ENCODE measurements at places on chromosomes 2 and 18.

GRCh38 chr2:216636551-216637450, 3.6 kb downstream of the IGFBP2 start:
- peak; percentile 60 for DNase-seq

- DNase-seq: no peak
Observed at GRCh38 chr2:69231612-69232277, 155.3 kb downstream of the GFPT1 start.

GRCh38 chr18:64713284-64713683, 564.4 kb upstream of the LINC00305 start:
- DNase-seq: no peak

DNA sequence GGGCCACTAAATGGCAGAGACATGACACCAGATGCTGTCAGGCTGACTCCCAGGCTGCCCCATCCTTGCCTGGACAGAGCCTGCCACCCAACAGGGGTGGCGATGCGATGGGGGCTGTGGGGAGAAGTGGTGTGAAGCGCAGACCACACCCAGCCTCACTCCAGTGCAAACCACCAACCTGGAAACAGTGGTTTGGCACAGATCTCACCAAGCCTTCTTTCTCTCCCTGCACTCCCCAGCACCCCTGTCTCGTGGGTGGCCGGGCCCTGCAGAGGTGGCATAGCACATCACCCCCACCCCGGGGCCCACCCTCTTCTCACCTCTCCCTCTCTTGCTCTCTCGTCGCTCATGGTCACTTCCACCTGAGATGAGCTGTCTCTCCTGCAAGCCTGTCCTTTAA, 32.6 kb downstream of the CIB4 start:
- no peak for DNase-seq

- DNase-seq: no peak
Observed at GRCh38 chr2:188922191-188922590, 52.0 kb upstream of the COL3A1 start.

DNA sequence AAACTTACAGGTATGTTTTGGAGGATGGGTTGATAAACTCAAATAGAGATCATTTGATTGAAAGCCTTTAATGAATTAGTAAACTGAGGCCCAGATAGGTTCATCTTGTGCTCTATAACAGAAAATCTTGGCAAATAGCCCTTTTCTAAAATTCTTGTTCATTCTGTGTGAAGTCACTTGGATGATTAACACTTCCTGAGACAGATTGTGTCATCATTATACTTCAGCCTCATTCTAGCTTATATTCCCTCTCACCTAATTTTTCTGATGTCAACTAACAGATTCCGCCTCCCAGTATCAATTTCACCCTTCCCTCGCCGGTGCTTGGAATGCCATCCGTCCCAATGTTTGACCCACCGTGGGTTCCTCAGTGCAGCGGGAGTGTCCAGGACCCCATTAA, 84.2 kb upstream of the RPE start:
- no peak for DNase-seq

GRCh38 chr2:178641498-178641897, 161.2 kb downstream of the PLEKHA3 start:
- DNase-seq: no peak

DNA sequence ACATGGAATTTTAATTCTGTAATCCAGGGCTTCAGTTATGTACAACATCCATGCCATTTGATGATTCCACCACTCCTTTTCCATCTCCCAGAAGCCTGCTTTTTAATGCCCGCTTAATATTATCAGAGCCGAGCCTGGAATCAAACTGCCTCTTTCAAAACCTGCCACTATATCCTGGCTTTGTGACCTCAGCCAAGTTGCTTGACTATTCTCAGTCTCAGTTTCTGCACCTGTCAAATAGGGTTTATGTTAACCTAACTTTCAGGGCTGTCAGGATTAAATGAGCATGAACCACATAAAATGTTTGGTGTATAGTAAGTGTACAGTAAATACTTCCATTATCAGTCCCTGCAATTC, 108.7 kb downstream of the XRCC5 start:
- no peak for DNase-seq

DNA sequence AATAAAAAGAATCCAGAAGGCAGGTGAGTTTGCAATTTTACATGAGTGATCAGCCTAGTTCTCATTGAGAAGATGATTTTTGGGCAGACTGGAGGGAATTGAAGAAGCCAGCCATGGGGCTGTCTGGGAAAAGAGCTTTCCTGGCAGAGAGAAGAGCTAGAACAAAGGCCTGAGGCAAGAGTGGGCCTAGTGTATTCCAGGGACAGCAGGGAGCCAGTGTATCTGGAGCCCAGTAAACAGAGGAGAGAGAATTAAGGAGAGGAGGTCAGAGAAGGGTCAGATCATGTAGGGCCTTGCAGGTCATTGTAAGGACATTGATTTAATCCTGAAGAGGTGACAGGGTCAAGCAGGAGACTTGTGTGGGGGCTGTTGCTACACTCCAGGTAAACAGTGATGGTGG, 195.8 kb downstream of the SATB2 start:
- no peak for DNase-seq

GRCh38 chr2:212858496-212858895, 292.9 kb downstream of the IKZF2 start:
- no peak for DNase-seq

GRCh38 chr18:77346208-77346810, 96.7 kb downstream of the GALR1 start:
- DNase-seq: no peak

DNA sequence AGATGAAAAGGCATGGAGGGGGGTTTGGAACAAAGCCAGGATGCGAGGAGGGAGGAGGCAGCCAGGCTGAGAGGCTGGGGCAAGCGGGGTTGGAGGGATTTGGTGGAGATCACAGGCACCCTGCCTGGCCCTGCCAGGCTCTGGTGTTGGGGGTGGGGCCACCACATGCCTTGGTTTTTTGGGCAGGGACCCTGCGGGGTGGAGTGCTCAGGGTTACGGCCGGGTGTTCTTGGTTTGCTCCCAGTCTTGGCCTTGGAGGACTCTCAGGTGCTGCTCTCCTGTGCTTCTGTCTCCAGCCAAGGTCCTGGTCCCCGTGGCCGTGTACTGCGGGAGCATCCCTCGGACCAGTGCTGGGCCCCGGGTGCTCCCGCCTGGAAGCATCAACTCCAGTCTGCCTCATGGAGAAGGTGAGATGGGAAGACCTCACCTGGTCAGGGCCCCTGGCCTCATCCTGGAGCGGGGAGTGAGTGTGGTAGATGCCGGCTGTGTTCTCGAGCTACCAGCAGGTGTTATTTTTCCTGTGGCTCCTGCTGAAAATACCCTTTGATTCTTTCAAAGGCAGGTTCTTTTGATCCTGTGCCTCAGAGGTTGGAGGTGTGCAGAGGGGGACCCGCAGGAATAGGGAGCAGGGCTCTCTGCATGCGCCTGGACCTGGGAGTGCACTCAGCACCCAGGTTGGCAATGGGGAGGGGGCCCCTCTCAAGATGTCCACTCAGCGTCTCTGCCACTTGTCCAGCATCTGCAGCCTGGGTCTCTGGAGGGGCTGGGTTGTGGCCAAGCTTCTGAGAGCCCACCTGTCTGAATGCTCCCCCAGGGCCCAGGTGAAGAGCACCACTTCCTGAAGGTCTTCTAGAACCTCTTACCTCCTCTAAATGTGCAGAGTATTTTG, 17.0 kb downstream of the TOGARAM2 start:
- DNase-seq: no peak

DNA sequence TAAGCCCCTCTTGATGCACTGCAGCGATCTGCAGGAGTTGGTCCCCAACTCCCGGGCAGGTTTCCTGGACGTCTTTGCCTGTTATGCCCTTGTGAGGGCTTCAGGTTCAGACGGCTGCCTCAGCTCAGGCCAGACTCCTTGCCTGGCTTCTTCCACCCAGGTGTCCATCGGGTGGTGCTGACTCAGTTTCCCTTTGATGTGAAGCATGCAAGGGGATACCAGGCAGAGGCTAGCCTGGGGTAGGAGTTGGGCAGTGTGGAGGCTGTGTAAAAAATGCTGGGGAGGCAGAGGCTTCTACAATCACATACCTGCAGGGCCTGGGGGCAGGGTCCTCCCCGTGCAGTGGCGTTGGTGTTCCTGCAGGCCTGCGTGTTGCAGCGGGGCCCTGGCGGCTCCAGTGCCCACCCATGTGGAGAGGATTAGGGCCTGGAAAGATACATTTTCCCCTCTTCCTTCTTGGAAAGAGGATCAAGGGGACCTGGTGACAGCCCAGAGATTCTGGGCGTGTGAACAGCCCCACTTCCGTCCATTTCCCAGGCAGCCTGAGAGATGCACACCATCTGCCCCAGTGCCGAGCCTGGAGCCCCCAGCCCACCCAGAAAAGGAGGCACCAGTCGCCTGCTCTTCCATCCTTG, 338.3 kb downstream of the DYSF start:
- no peak for DNase-seq

- DNase-seq: no peak
Observed at GRCh38 chr18:22493940-22494339, 76.2 kb upstream of the CTAGE1 start.

GRCh38 chr2:70396612-70397011, 94.7 kb upstream of the FAM136A start:
- DNase-seq: no peak

DNA sequence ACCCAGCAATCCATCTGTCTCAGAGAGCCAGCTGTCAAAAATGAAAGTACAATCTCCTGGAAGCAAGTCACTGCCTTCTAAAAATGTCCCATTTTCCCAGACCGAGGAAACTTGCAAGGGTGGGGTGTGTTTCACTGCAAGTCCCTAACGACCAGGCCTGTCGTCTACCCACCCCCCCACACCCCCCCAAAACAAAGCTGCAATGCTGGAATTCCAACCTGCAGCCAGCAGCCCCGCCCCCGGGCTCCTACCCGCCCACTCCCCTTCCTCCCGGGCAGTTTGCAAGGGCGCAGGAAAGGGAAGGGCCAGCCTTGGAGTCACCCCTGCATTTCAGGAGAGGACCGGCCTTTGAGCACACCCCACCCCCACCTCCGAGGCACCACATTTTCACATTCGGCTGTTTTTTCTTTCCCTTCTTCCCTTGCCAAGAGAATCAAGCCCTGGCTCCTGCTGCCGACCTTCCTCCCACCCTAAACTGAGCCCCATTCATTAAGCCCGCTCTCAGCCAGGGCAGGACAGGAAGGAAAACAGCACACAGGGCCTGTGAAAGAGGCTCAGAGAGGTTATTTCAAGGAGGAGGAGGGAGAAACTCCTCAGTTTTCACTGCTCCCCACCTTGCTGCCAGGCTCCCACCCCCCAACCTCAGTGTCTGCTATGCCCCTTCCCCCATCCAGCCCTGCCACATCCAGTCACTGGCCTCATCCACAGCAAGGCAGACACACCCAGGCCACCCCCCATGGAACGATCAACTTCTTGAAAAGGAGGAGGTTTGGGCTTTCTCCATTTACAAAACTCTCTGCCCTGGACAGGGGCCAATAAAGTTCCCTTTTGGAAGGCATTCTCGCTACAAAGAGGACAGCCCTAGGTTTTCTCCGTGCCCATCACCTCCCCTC, 11.3 kb downstream of the SMAD7 start:
- DNase-seq: no peak

DNA sequence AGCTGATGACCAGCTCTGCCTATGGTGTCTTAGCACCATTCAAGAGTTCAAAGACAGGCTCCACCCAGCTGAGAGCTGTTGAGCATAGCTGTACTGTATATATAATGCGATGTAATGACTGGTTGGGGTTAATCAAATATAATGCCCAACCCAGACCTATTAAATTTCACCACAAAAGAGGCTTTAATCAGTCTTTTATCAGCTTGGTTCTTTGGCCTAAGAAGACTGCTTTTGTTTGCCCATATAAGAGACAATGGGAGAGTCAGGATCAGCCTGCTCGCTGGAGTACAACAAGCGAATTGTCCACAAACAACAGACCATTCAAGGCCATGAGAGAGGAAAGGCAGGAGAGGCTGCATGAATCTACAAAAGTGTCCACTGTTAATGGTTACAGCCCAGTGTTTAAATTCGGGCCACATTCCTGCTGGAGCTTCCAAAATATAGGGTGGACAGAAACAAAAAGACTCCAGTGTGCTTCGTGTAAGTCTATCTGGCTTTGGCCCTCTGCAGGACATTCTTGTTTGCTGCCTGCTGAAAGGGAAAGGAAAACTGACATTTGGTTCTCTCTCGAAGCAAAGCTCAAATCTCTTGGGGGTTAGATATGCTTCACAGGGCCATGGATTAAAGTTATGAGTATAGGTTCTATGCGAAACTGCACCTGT, 299.0 kb upstream of the FBXO11 start:
- DNase-seq: no peak

DNA sequence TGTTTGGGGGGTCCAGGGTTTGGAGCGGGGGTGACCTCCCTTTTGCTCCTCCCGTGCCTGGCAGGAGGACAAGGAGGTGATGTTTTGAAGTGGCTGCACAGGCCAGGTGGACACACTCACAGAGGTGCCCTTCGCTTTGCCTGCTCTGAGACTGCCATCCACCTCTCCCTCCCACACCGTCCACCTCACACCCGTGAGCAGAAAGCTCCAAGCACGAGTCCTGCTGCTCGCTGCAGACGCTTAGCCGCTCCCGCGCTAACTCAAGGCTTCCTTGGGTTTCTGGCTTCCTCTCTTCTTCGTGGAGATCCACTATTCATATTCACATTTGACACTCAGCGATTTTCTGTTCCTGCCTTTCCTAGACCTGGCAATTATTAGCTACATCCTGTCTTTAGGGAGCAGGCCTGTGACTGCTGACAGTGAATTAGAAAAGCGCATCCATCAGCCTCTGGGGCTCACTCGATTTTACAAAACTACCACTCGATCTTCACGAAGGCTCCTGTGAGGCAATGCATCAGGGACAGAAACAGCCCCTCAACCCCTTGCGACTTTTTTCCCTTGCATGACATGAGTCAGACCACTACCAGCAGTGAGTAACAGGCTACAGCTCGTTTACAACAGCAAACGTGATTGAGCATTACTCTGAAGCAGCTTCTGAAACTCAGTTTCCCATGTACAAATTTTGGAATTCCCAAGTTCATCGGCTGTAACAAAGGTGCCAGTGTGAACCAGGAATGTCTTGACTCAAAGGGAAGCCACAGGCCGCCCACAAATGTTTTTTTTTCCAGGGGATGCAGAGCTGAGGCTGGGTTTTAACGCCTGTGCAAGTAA, 238.7 kb upstream of the SOX11 start:
- DNase-seq: peak; percentile 64

DNA sequence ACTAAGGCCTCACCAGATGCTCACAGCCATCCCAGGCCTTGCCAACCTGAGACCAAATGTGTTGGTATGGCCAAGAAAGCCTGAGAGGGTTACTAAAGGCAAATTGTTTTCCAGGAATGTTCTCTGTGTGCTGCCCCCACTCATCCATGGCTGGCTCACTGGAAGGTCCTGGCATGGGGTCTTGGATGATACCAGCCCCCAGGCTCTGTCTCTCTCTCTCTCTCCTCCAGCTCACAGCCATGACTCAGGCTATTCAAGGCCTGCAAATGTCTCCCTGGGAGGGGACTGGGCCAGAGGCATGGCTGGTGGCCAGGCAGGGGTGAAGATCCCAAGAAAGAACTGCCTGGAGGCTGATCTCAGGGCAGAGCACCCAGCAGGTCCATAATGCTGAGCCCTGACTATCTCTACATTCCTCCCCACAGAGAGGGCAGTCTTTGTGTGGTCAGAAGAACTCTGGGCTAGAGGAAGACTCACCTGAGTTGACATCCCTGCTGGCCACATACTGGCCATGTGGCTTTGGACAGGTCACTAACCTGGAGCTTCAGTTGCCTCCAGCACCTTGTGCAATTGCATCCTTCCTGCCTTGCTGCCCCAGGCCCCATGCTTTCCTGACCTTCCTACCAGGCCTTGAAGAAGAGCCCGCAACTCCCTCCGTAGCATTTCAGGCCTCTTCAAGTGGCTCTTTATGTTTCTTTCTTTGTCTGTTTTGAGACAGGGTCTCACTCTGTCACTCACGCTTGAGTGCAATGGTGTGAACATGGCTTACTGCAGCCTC, 150.4 kb downstream of the ZFP36L2 start:
- DNase-seq: no peak

GRCh38 chr18:22171258-22172119, 2.1 kb downstream of the GATA6 start:
- DNase-seq: no peak
